GM06990 (cell line): ENCODE measurements at places on chromosomes 11 and 22.

- DNase-seq: no peak
Measured at GRCh38 chr22:22863001-22863400, 24.6 kb upstream of the IGLL5 start.

DNA sequence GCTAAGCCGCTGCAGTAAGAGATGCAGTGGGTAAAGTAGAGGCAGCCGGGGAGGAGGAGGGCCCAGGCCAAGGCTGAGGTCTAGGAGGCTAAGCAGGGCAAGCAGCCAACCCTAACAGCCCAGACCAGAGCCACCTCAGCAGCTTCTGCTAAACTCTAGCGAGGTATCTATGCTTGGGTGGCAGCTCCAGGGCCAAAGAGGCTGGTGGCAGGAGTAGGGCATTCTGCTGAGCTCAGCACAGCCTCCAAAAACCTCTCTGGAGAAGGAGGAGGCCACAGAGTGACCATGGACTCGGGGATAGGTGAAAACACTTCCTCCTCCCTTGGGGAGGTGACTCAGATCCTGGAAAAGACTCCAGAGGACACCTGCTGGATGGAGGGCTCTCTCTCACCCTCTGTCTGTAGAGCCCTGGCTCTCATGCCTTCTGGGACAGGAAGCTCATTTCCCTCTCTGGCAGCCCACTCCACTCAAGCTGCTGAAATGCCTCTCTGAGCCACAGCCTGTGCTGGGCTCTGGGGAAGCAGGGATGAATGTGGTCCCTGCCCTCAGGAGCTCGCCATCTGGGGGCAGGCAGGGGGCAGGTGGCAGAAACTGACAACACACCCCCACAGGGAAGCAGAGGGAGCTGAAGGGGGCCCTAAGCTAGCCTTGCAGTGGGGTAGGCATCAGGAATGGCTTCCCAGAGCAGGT lies 16.5 kb upstream of the TPBGL start:
- no peak for DNase-seq

DNA sequence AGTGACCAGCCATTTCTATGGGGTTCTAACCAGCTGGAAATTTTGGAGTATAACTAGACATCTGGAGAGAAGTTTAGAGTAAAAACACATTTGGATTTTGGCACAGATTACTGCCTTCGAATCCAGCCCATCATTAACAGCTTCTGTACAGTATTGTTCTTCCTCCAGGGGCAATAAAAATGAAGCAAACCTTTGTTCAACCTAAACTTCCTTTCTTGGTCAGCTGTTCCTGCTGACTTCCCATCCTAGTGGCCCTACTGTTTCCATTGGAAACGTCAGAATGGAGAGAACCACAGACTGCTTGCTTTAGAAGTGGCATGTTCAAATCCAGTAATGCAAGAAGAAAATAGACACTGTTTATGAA lies 203.7 kb upstream of the MTMR2 start:
- no peak for DNase-seq

DNA sequence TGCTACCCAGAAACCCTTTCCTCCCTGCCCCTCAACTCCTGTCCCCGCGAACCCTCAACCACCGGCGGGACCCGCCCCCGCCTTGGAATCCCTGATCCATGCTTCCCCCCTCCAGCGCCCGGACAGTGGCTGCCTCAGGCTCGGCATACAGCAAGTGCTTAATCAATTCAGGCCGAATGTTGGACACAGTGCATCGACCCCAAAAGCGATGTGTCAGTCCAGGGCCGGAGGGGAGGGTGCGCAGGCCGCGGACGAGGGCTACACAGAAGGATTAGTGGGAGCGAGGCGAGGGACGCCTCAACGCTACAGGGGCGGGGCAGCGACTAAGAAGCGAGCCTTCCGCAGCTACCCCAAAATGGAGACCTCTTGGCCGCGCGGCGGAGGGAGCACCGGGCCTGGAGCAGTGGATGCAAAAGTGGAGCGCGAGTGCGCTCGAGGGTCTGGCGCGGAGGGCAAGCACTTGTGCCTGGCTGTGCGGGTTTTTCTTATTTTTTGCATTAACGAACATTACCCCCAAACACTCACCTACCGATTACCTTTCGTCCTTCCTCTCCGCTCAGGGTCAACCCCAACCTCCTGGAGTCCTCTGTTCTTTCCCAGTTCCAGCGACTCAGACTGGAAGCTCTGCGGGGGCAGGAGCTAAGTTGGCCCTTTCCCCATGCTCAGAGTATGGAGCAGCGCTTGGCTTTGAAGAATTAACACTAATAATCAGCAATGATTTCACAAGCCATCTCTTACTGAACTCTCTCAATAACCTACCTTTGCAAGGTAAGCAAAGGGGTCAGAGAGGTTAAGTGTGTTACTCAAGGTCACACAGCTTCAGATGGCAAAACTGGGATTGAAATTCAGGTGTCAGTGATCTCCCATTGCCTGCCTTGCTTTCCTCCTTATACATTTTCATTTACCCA lies 30.0 kb upstream of the WNT11 start:
- peak; percentile 77 for DNase-seq

GRCh38 chr11:85742873-85743275 lies 56.9 kb upstream of the CCDC89 start:
- no peak for DNase-seq

DNA sequence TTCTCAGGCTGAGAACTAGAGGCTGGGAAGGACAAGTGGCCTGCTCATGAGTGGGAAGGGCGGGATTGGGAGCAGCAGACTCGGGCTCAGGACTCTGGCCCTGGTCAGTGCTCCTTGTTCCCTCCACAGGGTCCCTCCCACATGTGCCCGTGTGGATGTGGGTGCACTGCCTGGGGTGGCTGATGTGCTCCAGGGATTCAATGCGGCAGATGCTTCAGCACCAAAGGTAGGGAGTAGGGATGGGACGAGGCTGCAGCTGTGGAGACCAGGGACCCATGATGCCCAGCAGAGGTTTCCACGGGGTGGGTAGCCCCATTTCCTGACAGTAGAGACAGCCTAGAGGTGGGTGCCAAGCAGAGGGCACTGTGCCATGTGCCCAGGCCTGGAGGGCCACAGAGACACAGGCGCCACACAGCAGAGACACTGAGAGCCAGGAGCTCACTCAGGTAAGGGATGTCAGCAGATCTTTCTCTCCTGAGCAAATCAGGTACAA lies 89.5 kb downstream of the GGTLC2 start:
- DNase-seq: no peak

DNA sequence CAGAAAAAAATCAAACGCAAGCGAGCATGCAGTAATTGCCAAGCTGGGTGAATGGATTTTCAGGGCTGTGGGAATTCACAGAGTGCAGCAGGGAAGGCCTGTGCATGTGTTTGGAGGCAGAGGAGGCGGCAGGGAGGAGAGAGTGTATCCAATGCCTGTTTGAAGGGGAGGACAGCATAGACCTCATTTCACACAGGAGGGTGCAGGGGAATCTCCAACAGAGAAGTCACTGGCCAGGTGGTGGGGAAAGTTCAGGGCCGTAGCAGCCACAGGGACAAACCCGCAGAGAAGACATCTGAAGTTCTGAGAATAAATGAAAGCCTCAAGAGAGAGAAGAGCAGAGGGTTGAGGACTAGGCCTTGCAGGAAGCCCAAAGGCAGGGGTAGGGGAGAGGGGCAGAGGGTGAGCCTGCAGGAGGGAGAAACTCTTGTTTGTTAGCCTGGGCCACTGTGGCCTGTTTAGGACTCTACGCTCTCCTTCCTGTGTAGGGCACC lies 19.2 kb upstream of the KDM2A start:
- peak; percentile 53 for DNase-seq

- peak; percentile 32 for DNase-seq
Measured at GRCh38 chr11:76288166-76288980, 82.1 kb upstream of the WNT11 start.

DNA sequence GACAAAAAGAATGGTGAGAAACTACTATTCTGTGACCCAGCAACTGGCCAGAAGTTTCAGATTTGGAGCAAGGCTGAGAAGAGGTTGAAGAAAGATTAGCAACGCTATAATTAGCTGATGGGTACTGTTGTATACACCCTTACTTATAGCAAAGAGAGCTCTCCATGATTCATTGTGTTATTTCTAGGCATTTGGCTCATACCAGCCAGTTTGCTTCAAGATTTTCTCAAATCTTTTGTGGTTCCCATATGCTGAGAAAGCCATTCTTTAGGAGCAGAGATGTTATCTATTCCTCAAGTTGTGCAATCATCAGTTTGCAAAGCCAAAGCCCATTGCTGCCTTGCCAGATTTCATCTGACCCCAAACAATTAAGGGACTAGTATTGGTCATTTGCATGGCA lies 179.4 kb downstream of the ETS1 start:
- DNase-seq: no peak

GRCh38 chr11:27524155-27524554 lies 17.6 kb upstream of the LIN7C start:
- no peak for DNase-seq
